Immature natural killer cell (primary cell): ENCODE measurements at places on chromosomes 2 and 18. TPM values are rescaled to one million over a fixed set of nuclear protein-coding genes. Genes with fewer than 3 reads are reported as not detected.

GRCh38 chr2:187549951-187550555 lies 4.2 kb downstream of the TFPI start:
- H3K4me3 ChIP-seq: no peak overlapping the region
- no peaks in the 10 kb centered on the region for H3K36me3 ChIP-seq
- H3K27me3 ChIP-seq: no peaks in the 10 kb centered on the region
- DNase-seq: no peak
- H3K27ac ChIP-seq: no peak overlapping the region

DNA sequence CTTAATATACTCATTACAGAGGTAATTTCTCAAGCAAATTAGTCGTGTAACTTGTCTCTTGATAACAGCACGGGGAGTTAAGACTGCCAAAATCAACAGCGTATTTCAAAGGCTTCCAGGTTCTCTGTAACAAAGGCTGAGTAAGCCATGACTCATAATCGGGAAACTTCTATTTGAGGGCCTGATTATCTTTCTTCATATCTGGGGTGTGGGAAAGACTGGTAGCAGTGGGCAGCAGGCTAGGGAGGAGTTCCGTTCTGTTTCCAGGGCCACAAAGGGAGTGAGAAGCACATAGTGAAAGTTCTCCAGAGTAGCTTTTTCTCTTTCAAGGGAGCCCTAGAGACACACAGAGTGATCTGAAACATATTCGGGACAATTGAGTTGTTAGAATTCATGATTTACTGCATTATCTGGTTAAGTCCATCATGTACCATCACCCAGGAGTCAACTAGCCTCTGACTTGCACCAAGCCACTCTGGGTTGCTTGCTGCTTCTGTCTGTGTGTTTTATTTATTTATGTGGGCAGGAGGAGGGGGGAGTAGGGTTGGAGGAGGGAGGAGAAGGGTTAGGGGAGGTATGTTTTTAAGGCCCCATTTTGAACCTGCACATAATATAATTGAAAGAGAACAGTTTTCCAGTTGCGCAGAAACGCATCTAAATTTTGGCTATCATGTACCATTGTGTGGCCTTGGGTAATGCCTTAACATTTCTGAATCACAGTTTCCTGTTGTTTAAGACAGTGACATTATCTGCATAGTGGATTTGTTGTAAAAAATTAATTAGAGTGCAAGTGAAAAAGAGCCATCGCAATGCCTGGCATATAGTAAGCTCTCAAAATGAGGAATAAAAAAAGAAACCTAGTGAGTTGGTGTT lies 80.5 kb upstream of the ITPRID2 start:
- H3K27me3 ChIP-seq: peaks cover 2% of the 10 kb centered on the region
- H3K4me1 ChIP-seq: peaks cover 11% of the 10 kb centered on the region
- H3K36me3 ChIP-seq: no peaks in the 10 kb centered on the region
- H3K27ac ChIP-seq: no peak overlapping the region
- no peak for DNase-seq
- no peak overlapping the region for H3K4me3 ChIP-seq

Gene TCF23
- polyA plus RNA-seq: not detected

Gene SH3YL1
- 29.5 TPM for polyA plus RNA-seq

- H3K27me3 ChIP-seq: peaks cover 4% of the 10 kb centered on the region
- no peak overlapping the region for H3K27ac ChIP-seq
- no peak for DNase-seq
- no peak overlapping the region for H3K4me3 ChIP-seq
These were observed 283.2 kb downstream of the INSIG2 start for GRCh38 chr2:118371515-118371914.

GRCh38 chr2:9808334-9809063 lies 34.8 kb upstream of the TAF1B start:
- H3K36me3 ChIP-seq: no peaks in the 10 kb centered on the region
- DNase-seq: no peak
- no peak overlapping the region for H3K4me3 ChIP-seq
- H3K27ac ChIP-seq: no peak overlapping the region
- peaks cover under 1% of the 10 kb centered on the region for H3K4me1 ChIP-seq

DNA sequence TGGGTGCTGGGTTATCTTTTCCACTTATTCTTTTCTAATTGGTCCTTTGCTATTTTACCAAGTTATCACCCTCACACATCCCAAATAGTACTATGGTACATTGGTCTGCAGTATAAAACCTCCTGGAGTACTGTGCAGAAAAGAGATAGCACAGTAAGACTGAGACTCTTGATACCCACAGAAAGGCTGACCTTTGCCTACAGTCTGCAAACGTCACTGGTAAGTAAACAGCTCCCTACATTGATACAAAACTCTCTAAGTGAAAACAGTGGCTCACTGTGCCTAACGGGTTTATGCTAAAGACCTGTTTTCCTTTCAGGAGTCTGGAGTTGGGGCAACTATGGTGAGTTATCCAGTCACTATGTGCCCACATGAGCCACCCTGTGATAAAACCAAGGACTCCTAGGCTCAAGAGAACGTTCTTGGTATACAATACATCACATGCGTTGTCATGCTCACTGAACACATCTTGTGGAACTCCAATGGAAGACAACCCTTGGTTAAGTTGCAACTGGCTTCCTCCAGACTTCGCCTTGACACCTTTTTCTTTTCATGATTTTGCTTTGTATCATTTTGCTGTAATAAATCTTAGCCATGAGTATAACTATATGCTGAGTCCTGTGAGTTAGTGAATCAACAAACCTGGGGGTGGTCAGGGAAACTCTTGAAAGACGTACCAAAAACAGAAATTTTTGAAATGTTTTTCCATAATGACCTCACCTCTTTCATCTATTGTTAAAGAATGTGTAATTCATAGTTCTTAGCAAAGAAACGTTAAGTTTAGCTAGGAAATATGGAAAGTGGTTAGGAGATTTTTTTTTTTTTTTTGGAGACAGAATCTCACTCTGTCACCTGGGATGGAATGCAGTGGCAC lies 104.9 kb downstream of the C2orf74 start:
- peaks cover 25% of the 10 kb centered on the region for H3K36me3 ChIP-seq
- DNase-seq: no peak
- no peak overlapping the region for H3K27ac ChIP-seq
- H3K4me1 ChIP-seq: no peaks in the 10 kb centered on the region
- no peaks in the 10 kb centered on the region for H3K27me3 ChIP-seq

Gene MCFD2
- polyA plus RNA-seq: 38.1 TPM

DNA sequence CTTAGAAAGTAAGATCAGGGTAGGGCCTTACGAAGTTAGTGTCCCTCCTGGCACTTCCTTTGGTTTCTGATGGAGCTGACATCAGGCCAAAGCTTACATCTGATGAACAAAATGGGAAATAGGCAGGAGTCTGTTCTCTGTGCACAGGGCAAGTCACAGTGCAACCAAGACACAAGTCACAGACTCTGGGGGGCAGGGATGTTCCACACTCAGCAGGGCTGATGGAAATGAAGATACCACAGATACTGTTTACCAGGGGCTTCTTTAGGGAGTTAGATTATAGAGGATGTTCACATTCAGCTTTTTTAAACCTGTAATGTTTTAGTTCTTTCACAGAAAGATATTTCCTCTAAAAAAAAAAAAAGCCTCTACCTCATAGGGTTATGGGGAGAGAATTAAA lies 106.2 kb upstream of the EPC2 start:
- no peak for DNase-seq
- no peaks in the 10 kb centered on the region for H3K36me3 ChIP-seq
- no peak overlapping the region for H3K4me3 ChIP-seq
- H3K4me1 ChIP-seq: no peaks in the 10 kb centered on the region

DNA sequence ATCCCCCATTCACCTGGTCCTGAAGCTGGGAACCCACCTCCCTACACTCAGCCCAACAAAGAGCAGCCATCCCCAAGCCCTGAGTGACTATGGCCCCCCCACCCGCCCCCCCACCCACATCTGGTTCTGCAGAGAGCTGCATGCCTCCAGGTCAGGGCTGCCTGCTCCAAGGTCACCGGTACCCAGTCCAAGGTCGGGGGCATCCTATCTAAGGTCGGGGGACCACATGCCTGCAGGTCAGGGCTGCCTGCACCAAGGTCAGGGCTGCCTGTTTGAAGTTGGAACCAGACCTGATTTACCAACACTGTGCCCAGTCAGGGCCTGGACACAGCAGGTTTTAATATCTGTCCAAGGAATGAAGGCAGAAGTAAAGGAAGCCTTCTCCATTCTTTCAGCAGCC lies 66.1 kb upstream of the GPC1 start:
- H3K27me3 ChIP-seq: no peaks in the 10 kb centered on the region
- H3K27ac ChIP-seq: no peak overlapping the region
- no peaks in the 10 kb centered on the region for H3K36me3 ChIP-seq
- no peaks in the 10 kb centered on the region for H3K4me1 ChIP-seq
- no peak for DNase-seq

GRCh38 chr2:60148716-60149115 lies 404.7 kb downstream of the BCL11A start:
- H3K36me3 ChIP-seq: no peaks in the 10 kb centered on the region
- H3K4me1 ChIP-seq: no peaks in the 10 kb centered on the region
- no peak overlapping the region for H3K27ac ChIP-seq
- no peak overlapping the region for H3K4me3 ChIP-seq
- no peak for DNase-seq
- no peaks in the 10 kb centered on the region for H3K27me3 ChIP-seq

DNA sequence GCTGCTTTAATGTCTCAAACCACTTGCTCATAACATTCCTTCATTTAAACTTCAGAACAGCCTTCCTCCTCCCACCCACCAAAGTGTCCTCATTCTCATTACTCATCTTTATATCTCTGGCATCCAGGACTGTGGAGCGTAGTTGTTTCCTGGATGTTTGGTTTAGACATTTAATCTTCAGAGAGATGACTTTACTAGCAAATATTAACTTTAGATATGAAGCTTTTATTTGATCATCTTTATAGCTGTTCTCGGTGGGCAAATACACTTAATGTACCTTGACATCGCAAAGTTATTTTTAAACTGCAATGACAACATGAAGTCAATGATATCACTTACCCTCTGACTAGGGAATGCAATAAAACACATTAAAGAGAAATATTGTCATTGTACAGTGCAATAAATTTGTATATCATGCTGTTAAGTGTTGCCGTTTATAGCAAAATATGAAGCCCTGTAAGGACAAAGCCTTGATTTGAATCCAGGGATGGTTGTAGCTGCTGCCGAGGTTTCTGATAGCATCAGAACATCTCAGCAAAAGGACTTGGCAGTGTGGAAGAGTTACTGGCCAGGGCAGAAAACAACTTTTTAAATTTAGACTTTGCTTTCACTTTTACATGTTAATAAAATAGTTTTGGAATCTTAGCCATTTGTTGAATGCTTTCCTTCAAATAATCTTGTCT lies 4.6 kb upstream of the LAMA3 start:
- peaks cover 32% of the 10 kb centered on the region for H3K27me3 ChIP-seq
- peaks cover 4% of the 10 kb centered on the region for H3K4me1 ChIP-seq
- H3K36me3 ChIP-seq: no peaks in the 10 kb centered on the region
- no peak overlapping the region for H3K4me3 ChIP-seq
- H3K27ac ChIP-seq: no peak overlapping the region

Gene POTEC
- not detected for polyA plus RNA-seq

Gene ARMC9
- 1.1 TPM for polyA plus RNA-seq

Gene KCNE4
- not detected for polyA plus RNA-seq

DNA sequence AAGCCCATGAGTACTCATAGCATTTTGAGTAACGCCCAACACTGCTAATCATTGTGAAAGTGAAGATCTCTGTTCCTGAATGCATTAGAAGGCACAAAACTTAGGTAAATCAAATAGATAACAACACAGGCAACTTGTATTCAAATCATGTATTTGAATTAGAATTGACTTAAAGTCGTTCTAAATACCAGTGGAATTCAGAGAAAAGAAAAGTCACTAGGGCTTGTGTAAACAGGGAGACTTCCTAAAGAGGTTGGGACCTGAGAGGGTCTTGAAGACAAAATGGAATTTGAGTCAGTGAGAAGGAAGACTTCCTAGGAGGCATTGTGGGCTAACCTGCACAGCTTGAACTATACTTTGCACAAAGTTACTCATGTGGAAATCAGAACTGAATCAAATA lies 127.2 kb downstream of the CTNNA2 start:
- no peak overlapping the region for H3K27ac ChIP-seq
- no peak for DNase-seq
- no peaks in the 10 kb centered on the region for H3K4me1 ChIP-seq
- H3K36me3 ChIP-seq: no peaks in the 10 kb centered on the region
- peaks cover 2% of the 10 kb centered on the region for H3K27me3 ChIP-seq
- H3K4me3 ChIP-seq: no peak overlapping the region

Gene C2orf81
- 1.6 TPM for polyA plus RNA-seq

Gene GAREM1
- polyA plus RNA-seq: not detected

- no peaks in the 10 kb centered on the region for H3K36me3 ChIP-seq
- H3K4me1 ChIP-seq: no peaks in the 10 kb centered on the region
- no peak for DNase-seq
- H3K27me3 ChIP-seq: peaks cover 2% of the 10 kb centered on the region
- no peak overlapping the region for H3K4me3 ChIP-seq
These were observed 54.2 kb downstream of the PDE1A start for GRCh38 chr2:182372661-182373060.

Gene ASXL3
- not detected for polyA plus RNA-seq

GRCh38 chr18:10022365-10022764 lies 108.5 kb downstream of the VAPA start:
- no peaks in the 10 kb centered on the region for H3K4me1 ChIP-seq
- no peak overlapping the region for H3K4me3 ChIP-seq
- peaks cover 1% of the 10 kb centered on the region for H3K27me3 ChIP-seq
- no peak for DNase-seq
- H3K27ac ChIP-seq: no peak overlapping the region
- H3K36me3 ChIP-seq: no peaks in the 10 kb centered on the region

Gene PTH2R
- not detected for polyA plus RNA-seq

DNA sequence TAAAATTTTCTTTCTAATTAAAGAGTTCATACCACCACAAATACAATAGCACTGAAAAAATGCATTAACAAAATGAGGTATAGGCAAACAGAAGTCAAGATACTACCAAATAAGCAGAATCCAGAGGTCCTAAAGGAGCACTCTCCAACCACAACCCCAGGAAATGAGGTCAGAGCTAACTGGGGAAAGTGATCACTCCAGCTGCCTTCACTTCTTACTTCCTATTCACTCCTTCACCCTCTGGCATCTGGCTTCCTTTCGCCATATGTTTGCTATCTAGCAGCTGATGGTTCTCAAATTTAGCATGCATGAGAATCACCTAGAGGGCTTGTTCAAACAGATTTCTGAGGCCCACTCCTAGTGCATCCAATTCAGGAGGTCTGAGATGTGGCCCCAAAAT lies 212.6 kb upstream of the ACVR2A start:
- no peaks in the 10 kb centered on the region for H3K27me3 ChIP-seq
- H3K4me1 ChIP-seq: peaks cover 6% of the 10 kb centered on the region
- no peak for DNase-seq
- H3K4me3 ChIP-seq: no peak overlapping the region
- no peak overlapping the region for H3K27ac ChIP-seq

DNA sequence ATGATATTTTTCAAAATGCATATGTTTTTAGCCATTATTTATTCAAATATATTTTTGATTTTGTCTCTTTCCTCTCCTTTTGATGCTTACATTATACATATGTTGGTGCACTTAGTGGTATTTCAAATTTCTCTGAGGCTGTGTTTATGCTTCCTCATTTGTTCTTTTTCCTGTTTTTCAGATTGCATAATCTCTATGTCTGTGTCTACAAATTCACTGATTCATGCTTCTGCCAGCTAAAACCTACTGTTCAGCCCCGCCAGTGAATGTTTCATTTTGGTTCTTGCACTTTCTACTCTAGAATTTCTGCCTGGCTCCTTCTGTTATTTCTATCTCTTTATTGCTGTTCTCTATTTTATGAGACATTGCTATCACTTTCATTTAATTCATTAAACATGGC lies 951.7 kb upstream of the CNTNAP5 start:
- no peaks in the 10 kb centered on the region for H3K36me3 ChIP-seq
- no peak overlapping the region for H3K27ac ChIP-seq
- no peaks in the 10 kb centered on the region for H3K27me3 ChIP-seq
- H3K4me3 ChIP-seq: no peak overlapping the region
- no peak for DNase-seq
